ENCODE measurements at places on chromosomes 16 and 17. TPM values are rescaled to one million over a fixed set of nuclear protein-coding genes. Genes with fewer than 3 reads are reported as not detected.

SLFN11 gene
- 15.2 TPM for total RNA-seq

- no peaks in the 10 kb centered on the region for H3K27me3 ChIP-seq
- no peak for DNase-seq
- no peaks in the 10 kb centered on the region for H3K4me1 ChIP-seq
- H3K27ac ChIP-seq, result no peak overlapping the region
- H3K4me3 ChIP-seq, result no peak overlapping the region
- H3K36me3 ChIP-seq, result no peaks in the 10 kb centered on the region
These were observed 278.7 kb downstream of the FTO start for GRCh38 chr16:53982631-53983042.

CX3CL1 gene
- total RNA-seq, result 11.2 TPM

GRCh38 chr17:32854832-32855389 lies 22.0 kb downstream of the MYO1D start:
- DNase-seq, result no peak
- H3K27ac ChIP-seq, result no peak overlapping the region

DNA sequence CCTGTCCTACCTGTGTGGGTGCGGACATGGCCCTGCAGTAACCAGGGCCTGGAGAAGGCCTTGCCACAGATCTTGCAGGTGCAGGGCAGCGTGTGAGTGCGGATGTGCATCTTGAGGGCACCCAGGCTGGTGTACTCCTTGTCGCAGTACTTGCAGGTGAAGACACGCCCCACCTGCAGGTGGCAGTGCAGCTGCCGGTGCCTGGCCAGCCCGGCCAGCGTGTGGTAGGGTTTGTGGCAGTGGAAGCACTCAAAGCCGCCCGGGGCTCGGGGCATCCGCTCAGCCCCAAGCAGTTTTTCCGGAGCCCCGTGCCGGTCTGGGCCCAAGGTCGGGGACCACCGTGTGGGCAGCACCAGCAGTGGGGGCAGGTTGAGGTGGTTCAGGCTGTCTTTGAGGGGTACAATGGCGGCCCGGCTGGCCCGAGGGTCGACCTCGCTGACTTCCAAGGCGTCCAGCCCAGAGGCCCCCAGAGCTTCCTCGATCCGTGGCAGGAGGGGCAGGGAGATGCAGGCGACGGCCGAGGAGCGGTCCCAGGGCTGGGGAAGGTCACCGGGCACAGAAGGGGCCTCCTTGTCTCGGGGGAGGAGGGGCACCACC lies 5.1 kb downstream of the SNAI3 start:
- DNase-seq, result no peak
- H3K4me1 ChIP-seq, result peaks cover 2% of the 10 kb centered on the region
- peaks cover 1% of the 10 kb centered on the region for H3K36me3 ChIP-seq
- H3K27me3 ChIP-seq, result peaks cover 21% of the 10 kb centered on the region
- H3K27ac ChIP-seq, result no peak overlapping the region

GRCh38 chr16:11183951-11184350 lies 72.1 kb downstream of the SOCS1 start:
- H3K27me3 ChIP-seq, result no peaks in the 10 kb centered on the region
- DNase-seq, result no peak
- peaks cover 8% of the 10 kb centered on the region for H3K36me3 ChIP-seq
- no peak overlapping the region for H3K27ac ChIP-seq
- no peak overlapping the region for H3K4me3 ChIP-seq

GRCh38 chr17:76049836-76050537 lies 22.3 kb downstream of the SRP68 start:
- no peak for DNase-seq
- H3K4me1 ChIP-seq, result peaks cover 32% of the 10 kb centered on the region
- H3K27ac ChIP-seq, result peak overlapping the region; percentile 33

- H3K36me3 ChIP-seq, result peaks cover 21% of the 10 kb centered on the region
- H3K4me1 ChIP-seq, result peaks cover 22% of the 10 kb centered on the region
- H3K27ac ChIP-seq, result no peak overlapping the region
- no peak for DNase-seq
- no peak overlapping the region for H3K4me3 ChIP-seq
These were observed 20.4 kb downstream of the CYLD start for GRCh38 chr16:50762241-50762640.

NACA2 gene
- total RNA-seq, result not detected

DNA sequence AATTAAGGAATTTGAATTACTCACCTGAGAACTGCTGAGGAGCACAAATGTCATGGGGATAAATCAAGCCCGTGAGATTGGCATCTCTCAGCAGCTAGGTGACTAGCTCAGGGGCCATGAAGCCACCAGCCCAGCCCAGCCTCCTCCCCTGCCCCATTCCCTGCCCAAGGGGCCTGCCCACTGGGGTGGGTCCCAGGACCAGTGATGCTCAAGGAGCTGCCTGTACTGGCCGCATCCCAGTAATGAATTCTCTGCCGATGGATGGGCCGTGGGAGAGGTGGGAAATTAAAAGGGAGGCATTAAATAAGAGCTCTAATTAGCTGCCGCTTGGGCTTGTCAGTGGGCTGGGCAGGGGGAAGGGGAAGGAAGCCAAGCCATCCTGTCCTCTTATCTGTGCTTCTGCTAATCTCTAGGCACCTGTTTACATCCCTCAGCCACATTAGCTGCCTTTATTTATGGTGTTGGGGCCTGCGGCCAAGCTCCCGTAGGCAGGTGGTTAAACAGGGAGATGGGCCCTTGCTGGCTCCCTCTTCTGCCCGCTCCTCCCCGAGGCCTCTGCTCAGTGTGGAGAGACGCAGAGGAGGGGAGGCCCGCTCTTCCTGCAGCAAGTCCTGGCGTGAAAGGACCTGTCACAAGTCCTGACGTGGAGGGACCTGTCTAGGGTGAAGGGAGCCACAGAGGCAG lies 48.8 kb downstream of the PIPOX start:
- DNase-seq, result no peak
- H3K4me3 ChIP-seq, result no peak overlapping the region
- H3K27me3 ChIP-seq, result no peaks in the 10 kb centered on the region
- H3K4me1 ChIP-seq, result no peaks in the 10 kb centered on the region
- H3K36me3 ChIP-seq, result peaks cover 34% of the 10 kb centered on the region

- H3K4me3 ChIP-seq, result no peak overlapping the region
- peaks cover 5% of the 10 kb centered on the region for H3K27me3 ChIP-seq
- H3K36me3 ChIP-seq, result no peaks in the 10 kb centered on the region
- DNase-seq, result peak; percentile 75
These were observed 2.6 kb upstream of the TSPOAP1 start for GRCh38 chr17:58330997-58331814.

GRCh38 chr16:49734331-49734730 lies 121.6 kb downstream of the ZNF423 start:
- DNase-seq, result no peak
- no peak overlapping the region for H3K4me3 ChIP-seq
- peaks cover 9% of the 10 kb centered on the region for H3K36me3 ChIP-seq
- no peak overlapping the region for H3K27ac ChIP-seq
- no peaks in the 10 kb centered on the region for H3K4me1 ChIP-seq
- no peaks in the 10 kb centered on the region for H3K27me3 ChIP-seq

GRCh38 chr17:62910277-62910676 lies 55.8 kb upstream of the TANC2 start:
- H3K4me1 ChIP-seq, result no peaks in the 10 kb centered on the region
- DNase-seq, result no peak
- H3K27ac ChIP-seq, result no peak overlapping the region
- no peaks in the 10 kb centered on the region for H3K27me3 ChIP-seq
- peaks cover 2% of the 10 kb centered on the region for H3K36me3 ChIP-seq

DNA sequence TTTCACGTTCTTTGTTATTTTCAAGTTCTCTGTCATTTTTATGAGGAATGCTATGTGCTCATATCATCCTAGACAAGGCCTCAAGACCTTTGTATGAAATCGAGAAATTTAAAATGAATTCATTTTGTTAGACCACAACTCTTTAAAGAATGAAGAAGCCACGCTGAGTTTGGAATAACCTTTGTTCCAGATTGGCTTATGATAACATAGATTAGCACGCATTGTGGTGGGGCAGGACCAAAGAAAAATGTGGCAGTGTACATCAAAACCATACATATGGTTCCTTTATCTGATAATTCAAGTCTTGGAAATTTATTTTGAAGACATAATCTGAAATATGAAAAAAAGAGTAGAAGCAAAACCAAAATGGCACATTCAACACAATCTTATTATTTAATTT lies 2.2 kb downstream of the HSD17B2 start:
- H3K27ac ChIP-seq, result no peak overlapping the region
- no peaks in the 10 kb centered on the region for H3K36me3 ChIP-seq
- H3K27me3 ChIP-seq, result peaks cover 37% of the 10 kb centered on the region
- no peaks in the 10 kb centered on the region for H3K4me1 ChIP-seq
- no peak overlapping the region for H3K4me3 ChIP-seq

GRCh38 chr16:69909760-69910159 lies 41.4 kb upstream of the CLEC18A start:
- H3K27me3 ChIP-seq, result no peaks in the 10 kb centered on the region
- H3K4me1 ChIP-seq, result peaks cover 21% of the 10 kb centered on the region
- no peak overlapping the region for H3K27ac ChIP-seq
- H3K36me3 ChIP-seq, result peaks cover 4% of the 10 kb centered on the region
- no peak for DNase-seq

DNA sequence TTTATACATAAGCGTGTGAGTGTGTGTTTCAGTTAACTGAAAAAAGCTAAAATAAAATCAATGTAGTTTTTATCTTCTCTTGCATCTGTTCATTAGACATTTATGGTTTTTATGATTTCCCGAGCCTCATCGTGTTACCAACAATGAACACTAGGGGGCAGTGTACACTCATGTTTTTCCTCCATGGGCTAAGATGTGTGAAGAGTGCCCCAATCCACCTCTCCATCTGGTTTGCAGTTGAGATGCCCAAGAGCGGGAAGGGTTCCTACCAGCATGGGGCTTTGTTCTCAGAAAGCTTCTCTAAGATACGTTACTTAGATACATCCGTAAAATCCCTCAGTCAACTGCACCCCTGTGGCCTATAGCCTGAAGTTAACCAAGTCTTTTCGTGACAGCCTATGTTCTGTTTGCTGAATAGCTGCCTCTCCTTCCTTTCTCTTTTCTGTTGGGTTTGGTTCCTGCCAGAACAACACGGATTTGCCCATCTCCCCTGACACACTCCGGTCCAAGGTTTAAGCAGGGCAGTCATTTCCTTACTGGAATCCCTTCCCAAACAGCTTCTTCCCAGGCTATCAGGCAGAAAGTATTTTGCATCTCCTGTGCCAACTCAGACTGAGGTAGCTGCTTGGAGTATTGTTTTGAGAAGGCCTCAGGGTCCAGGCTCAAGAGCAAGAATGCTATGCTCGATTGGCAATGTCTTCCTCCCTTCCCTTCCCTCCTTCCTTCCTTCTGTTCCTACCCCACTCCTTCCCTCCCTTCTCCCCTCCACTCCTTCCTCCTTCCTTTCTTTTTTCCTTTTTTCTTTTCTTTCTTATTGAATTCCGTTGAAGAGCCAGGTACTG lies 12.9 kb upstream of the ELAC2 start:
- DNase-seq, result no peak
- H3K4me1 ChIP-seq, result peaks cover 8% of the 10 kb centered on the region
- peaks cover 6% of the 10 kb centered on the region for H3K27me3 ChIP-seq
- no peak overlapping the region for H3K4me3 ChIP-seq
- H3K27ac ChIP-seq, result no peak overlapping the region

DNA sequence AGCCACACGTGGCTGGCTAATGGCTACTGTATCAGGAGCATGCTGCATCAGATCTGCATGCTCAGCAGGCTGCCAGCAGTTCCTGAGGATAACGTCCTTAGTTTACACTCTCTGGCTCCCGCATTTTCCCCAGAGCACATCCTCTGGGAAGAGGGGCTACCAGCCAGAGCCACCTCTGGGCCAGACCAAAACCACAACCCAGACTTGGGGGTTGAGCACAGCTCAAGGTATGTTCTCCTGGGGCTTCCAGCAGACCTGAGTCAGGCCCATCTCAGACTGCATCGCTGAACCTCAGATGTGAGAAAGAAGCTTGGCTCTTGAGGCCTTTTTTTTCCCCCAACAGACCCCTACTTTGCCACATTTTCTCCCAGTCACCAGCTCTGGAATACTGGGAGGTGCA lies 23.7 kb upstream of the WSCD1 start:
- H3K36me3 ChIP-seq, result no peaks in the 10 kb centered on the region
- H3K27ac ChIP-seq, result no peak overlapping the region
- no peak overlapping the region for H3K4me3 ChIP-seq
- DNase-seq, result no peak
- peaks cover 6% of the 10 kb centered on the region for H3K4me1 ChIP-seq

CACNA1H gene
- 55.9 TPM for total RNA-seq

- H3K4me3 ChIP-seq, result no peak overlapping the region
- peaks cover 1% of the 10 kb centered on the region for H3K36me3 ChIP-seq
- DNase-seq, result no peak
- H3K27ac ChIP-seq, result no peak overlapping the region
These were observed 2.3 kb upstream of the CBX4 start for GRCh38 chr17:79841369-79842135.

DNA sequence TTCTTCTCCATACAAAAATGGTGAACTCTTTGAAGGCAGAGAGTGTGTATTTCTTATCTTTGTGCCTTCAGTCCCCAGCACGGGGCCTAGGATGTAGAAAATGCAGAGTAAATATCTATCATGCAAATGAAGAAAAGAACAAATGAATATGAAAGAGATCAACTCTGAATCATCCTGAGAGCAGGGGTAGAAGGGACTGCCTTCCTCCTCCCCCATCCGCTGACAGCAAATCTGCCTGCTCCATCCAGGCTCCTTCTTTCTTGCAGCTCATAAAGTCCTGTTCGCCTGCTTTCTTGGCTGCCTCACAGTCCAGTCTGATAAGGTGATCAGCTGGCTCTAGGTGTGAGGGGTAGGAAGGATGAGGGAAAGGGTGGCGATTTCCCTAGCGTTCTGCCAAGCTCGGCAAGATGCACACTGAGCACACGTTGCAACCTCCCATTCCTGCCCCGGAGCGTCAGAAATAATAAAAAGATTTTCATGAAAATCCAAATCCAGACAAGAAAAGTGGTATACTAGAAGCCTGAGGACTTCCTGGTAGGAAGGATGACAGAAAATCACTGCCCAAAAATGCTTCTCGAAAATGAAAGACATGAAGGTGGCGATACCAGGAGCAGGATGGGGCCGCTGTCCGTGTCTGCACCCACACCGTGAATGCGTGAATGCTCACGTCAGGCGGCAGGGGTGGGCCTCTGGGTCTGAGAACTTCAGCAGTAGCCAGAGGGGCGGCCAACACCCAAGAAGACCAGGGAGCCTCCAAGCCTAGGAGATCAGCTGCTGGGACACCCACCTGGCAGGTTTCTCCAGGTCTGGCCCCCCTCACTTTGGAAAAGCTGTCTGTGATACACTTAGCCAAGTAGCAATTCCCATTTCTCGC lies 67.1 kb downstream of the VPS53 start:
- no peak overlapping the region for H3K27ac ChIP-seq
- DNase-seq, result no peak
- H3K27me3 ChIP-seq, result no peaks in the 10 kb centered on the region
- no peak overlapping the region for H3K4me3 ChIP-seq
- H3K4me1 ChIP-seq, result no peaks in the 10 kb centered on the region

- no peak for DNase-seq
- no peaks in the 10 kb centered on the region for H3K4me1 ChIP-seq
- no peak overlapping the region for H3K27ac ChIP-seq
- H3K27me3 ChIP-seq, result no peaks in the 10 kb centered on the region
These were observed 154.2 kb upstream of the CDH8 start for GRCh38 chr16:62190426-62190825.

ZFP3 gene
- total RNA-seq, result 0.29 TPM

NKIRAS2 gene
- total RNA-seq, result 54.7 TPM

DNA sequence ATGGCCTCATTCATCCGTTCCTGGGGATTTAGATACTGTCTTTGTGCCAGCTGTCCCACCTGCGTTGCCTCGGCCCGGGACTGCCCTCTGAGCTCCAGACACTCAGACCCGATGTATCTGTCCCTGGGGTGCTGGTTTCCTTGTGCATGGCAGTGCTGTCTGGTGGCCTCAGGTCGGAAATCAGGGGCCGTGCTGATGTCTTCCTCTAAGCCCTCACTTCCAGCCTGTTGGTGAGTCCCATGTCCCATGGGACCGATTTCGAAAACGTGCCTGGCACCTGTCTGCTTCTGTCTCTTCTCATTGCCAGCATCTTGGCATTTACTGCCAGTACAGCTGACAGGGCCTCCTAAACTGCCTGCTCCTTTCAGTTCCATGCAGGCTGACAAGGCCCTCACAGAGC lies 22.1 kb downstream of the NT5M start:
- H3K27ac ChIP-seq, result no peak overlapping the region
- H3K4me3 ChIP-seq, result no peak overlapping the region
- no peaks in the 10 kb centered on the region for H3K4me1 ChIP-seq
